ENCODE measurements at places on chromosomes 16 and 17.
A peak's percentile ranks its signal among the peaks of the same experiment; 100 is the strongest.

- peak; percentile 68 for DNase-seq
- no peaks in the 10 kb centered on the region for H3K27me3 ChIP-seq
- H3K4me1 ChIP-seq: no peaks in the 10 kb centered on the region
- H3K4me3 ChIP-seq: no peak overlapping the region
These were observed 37.6 kb downstream of the ARHGAP27 start for GRCh38 chr17:45394913-45395568.

DNA sequence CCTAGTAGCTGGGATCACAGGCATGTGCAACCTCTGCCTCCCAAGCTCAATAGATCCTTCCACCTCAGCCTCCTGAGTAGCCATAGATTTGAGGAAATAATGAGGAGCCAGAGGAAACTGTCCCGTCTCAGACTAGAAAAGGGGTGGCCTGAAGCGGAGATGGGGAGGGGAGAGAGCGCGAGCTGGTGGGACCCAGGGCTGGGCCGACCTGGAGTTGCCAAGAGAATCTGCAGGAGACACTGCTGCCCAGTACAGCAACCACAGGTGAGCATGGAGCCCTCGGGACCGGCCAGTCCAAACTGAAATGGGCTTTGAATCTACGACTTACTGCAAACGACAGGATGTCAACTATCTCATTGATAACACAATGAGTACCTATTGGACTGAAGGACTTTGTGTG is 24.3 kb downstream of the CD300A start:
- H3K27ac ChIP-seq: no peak overlapping the region
- no peak overlapping the region for H3K4me3 ChIP-seq
- H3K36me3 ChIP-seq: no peaks in the 10 kb centered on the region
- no peaks in the 10 kb centered on the region for H3K27me3 ChIP-seq
- no peaks in the 10 kb centered on the region for H3K4me1 ChIP-seq

- no peak for DNase-seq
- peaks cover 25% of the 10 kb centered on the region for H3K27me3 ChIP-seq
- no peak overlapping the region for H3K4me3 ChIP-seq
- H3K36me3 ChIP-seq: no peaks in the 10 kb centered on the region
These were observed 169.2 kb downstream of the HAPSTR1 start for GRCh38 chr16:9260666-9261065.

DNA sequence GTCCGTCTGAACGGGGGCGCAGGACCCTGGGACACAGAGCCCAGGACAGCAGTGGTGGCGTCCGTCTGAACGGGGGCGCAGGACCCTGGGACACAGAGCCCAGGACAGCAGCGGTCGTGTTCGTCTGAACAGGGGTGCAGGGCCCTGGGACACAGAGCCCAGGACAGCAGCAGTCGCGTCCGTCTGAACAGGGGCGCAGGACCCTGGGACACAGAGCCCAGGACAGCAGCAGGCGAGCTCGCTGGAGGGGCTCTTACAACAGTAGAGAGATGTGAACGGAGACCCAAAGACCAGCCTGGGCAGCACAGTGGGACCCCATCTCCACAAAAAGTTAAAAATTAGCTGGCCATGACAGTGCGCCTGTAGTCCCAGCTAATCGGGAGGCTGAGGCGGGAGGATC is 40.7 kb downstream of the LMF1 start:
- no peaks in the 10 kb centered on the region for H3K27me3 ChIP-seq
- DNase-seq: no peak
- no peaks in the 10 kb centered on the region for H3K4me1 ChIP-seq
- H3K27ac ChIP-seq: no peak overlapping the region

All from activated CD4-positive, alpha-beta T cell treated with anti-CD3 and anti-CD28 coated beads for 36 hours (primary cell).